Fibroblast of the aortic adventitia (primary cell): ENCODE measurements at places on chromosomes 2 and 18. TPM values are rescaled to one million over a fixed set of nuclear protein-coding genes. Genes with fewer than 3 reads are reported as not detected.

DNA sequence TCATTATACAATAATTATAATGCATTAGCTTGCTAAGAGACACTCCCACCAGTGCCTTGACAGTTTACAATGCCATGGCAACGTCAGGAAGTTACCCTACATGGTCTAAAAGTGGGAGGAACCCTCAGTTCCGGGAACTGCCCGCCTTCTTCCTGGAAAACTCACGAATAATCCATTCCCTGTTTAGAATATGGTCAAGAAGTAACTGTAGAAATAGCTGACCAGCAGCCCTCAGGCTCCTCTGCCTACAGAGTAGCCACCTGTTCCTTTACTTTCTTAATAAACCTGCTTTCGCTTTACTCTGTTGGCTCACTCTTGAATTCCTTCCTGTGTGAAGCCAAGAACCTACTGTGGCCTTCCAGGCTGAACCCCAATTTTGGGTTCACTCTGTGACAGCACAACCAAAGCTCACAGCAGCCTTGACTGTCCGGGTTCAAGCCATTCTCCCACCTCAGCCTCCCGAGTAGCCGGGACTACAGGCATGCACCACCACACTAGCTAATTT lies 20.0 kb upstream of the PTPN2 start:
- DNase-seq: peak; percentile 51

DNA sequence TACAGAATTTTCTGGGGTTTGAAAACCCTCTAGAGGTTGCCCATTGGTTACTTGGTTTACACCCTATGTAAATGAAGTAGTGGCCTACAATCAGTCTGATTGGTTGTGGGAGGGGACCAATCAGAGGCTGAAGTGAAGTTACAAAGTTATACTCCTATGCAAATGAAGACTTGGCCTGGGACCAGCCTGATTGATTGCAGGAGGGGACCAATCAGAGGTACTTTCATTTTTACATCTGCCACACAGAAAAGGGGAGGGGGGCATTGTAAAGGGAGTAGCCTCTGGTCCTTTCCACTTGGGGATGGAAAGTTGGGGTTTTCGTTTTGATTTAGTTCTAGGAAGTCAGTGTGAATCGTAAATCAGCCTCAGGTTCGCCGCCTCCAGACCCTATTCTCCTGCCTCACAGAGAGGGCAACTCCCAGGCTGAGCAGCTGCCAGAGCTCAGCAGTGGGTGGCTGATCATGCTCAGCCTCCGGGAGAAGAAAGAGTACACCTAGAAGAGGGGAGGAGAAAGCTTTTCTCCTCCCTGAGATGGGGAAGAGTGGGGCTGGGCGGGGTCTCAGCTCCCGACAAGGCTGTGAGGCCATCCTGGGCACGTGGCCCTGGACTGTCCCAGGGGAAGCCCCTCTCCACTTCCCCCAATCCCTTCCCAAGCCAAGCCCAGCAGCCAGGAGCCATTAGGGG lies 372.5 kb downstream of the GALR1 start:
- no peak for DNase-seq

DNA sequence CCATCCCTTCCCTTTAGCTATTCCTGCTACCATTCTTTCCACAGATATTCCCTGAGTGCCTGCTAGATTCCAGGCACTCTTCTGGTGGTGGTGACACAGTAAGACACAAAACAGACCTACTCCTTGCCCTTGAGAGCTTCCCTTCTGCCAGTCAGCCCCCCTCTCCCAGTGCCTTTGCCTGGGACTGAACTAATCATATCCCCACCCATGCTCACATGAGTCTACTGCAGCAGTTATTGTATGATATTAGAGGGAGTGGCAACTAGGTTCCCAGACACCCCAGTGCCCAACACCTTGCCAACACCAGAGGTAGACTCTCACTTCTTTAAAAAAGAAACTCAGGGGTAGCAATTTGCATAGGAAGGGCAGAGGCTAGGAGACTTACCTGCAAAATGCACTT lies 7.2 kb upstream of the LBH start:
- no peak for DNase-seq

GRCh38 chr2:160924936-160925353 lies 235.3 kb upstream of the TANK start:
- DNase-seq: peak; percentile 38

DNA sequence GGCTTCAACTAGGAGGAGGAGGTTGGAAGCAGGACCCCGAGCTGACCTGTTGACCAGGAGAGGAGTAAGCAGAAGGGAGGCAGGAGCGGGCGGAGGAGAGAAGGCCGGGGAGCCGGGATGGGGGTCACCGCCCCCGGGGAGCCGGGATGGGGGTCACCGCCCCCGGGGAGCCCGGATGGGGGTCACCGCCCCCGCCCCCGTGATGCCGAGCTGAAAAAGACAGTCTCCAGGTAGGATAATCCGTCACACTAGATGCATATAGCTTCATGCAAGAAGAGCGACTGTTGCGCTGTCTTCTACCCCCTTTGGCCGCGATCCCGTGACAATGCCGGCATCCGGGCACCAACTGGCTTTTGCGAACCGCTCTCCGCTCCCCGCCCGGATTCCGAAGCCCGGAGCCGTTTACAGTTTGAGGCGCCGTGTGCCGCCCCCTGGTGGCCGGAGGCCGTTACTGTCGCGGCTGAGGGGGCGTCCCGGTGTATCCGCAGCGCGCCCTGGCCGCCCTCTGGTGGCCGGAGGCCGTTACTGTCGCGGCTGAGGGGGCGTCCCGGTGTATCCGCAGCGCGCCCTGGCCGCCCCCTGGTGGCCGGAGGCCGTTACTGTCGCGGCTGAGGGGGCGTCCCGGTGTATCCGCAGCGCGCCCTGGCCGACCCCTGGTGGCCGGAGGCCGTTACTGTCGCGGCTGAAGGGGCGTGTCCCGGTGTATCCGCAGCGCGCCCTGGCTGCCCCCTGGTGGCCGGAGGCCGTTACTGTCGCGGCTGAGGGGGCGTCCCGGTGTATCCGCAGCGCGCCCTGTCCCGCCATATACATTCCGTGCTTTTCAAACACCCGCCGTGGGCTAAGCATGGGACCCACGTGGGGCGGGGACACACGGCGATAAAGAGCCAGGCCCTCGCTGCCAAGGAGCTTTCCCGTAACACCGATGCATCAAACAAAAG lies 89.6 kb downstream of the ACTR3 start:
- no peak for DNase-seq

GRCh38 chr2:196951973-196952372 lies 25.5 kb upstream of the PGAP1 start:
- no peak for DNase-seq

- DNase-seq: no peak
Observed at GRCh38 chr2:147449323-147449991, 395.4 kb upstream of the ACVR2A start.

- DNase-seq: no peak
Observed at GRCh38 chr18:12586956-12587355, 71.0 kb downstream of the SPIRE1 start.

DNA sequence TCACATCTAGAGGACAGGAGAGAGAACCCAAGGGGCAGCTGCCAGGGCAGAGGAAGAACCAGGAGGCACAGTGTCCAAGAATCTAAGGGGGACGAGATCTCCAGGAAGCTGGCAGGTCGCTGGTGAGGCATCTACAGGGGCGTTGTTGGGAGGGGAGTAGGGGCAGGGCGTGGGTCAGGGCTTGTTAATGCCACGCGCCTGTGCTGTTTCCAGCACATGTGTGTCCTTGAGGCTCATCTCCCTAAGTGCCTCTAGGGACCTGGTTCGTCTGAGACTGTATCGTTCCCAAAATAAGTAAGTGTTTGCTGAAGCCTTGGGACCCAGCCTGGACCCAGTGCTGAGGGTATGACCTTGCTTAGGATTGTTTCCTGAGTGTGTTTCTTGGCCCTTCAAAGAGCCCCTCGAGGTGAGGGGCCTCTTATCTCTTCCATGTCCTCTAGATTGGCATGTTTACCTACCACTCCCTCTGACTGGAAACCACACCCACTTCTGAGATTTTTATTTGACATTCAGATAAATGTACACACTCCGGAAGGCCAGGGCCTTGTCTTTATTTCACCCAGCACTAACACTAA lies 22.2 kb downstream of the HK2 start:
- no peak for DNase-seq

- DNase-seq: peak; percentile 67
Observed at GRCh38 chr2:160397530-160397865, 96.1 kb downstream of the RBMS1 start.

- no peak for DNase-seq
Observed at GRCh38 chr2:168633895-168634294, 168.5 kb upstream of the NOSTRIN start.

DNA sequence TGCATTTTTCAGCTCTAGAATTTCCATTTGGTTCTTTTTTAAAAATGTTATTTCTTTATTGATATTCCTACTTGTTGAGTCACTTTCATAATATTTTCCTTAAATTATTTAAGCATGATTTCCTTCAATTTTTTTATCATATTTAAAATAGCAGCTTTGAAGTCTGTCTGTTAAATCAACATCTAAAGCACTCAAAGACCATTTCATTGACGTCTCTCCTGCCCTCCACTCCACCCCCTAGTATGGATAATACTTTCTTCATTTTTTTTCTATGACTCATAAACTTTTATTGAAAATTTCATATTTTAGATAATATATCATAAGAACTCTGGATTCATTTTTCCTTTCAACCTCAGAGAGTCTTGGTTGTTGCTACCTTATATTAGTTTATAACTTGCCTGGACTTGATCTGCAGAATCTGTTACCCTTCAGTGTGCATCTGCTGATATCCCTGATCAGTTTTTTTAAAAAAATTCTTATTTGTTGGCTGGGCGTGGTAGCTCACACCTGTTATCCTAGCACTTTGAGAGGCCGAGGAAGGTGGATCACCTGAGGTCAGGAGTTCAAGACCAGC lies 59.0 kb upstream of the ZNF396 start:
- DNase-seq: no peak

GRCh38 chr2:159616286-159616701 lies at the start of gene BAZ2B:
Gene BAZ2B (minus strand): TSS chr2:159616548. CDS start chr2:159478719, 137,829 bp downstream.
- DNase-seq: peak; percentile 84

- DNase-seq: peak; percentile 71
Observed at GRCh38 chr18:48827291-48828193, 123.2 kb downstream of the SMAD7 start.

CCDC74B gene
- 9.7 and 12.2 TPM in 2 replicates for total RNA-seq
